ENCODE measurements at places on chromosomes 2 and 18.

DNA sequence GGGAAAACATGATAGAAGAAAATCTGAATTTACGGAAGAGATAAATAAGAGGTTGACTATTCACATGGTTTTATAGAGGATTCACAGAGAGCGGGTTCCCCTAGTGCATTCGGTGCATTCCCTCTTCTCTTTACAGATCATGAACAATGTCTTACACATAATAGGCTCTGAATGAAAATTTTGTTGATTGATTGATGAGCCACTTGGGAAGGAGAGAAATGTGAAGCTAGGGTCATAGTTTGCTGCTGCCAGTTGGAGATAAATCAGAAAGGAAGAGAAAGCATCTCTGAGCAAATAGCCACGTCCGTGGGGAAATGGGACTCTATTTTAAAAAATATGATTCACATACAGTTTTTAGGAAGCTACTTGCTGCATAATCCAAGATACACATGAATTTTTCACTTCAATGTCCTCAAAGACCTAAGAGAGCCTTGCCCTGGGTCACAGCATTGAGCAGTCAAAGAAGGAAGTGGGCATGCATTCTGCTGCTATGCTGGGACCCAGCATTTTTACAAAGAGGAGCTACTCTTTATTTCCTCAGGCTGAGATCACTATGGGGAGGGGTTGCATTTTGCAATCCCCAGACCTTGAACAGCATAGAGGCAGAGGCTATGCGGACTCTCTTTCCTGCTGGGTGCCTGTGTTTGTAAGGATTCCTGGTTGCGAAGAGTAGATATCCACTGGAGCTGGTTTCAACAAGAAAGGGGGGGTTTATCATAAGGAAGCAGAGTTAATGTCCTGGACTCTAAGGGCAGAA is 395.3 kb downstream of the TSN start:
- no peak for DNase-seq

GRCh38 chr2:192828947-192829346 is 634.2 kb upstream of the TMEFF2 start:
- DNase-seq = no peak

- DNase-seq = no peak
These were observed 151.7 kb upstream of the ZNF521 start for GRCh38 chr18:25503567-25504081.

DNA sequence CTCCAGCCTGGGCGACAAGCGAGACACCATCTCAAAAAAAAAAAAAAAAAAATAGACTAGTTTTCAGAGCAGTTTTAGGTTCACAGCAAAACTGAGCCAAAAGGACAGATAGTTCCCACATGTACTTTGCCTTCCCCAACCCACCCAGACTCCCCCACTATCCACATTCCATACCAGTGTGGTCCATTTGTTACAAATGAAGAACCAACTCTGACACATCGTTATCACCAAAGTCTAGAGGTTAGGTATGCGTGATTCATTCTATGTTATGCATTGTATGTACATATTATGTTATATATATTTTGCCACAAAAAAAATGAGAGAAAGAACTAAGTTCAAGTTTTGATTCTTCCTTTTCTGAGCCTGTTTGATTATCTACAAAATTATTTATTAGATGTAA is 3.5 kb downstream of the DUSP11 start:
- no peak for DNase-seq

DNA sequence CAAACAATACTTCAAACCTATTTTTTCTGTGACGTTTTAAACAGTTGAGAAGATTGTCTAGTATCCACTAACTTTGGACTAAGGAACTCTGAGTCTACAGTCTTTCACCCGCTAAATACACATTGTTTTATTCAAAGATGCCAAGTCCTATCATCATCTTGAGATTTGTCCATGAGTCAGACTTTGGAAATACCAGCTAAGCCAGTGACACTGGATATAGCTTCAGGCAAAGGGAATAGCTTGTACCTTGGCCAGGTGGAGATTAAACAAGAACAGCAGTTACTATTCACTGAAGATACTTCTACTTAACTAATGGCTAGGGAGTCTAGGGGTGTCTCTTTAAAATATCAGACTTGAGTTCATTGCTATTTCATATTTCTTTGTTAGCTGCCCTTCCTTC is 137.5 kb downstream of the COMMD1 start:
- no peak for DNase-seq

- no peak for DNase-seq
These were observed 13.4 kb upstream of the LRPPRC start for GRCh38 chr2:44009136-44009735.

DNA sequence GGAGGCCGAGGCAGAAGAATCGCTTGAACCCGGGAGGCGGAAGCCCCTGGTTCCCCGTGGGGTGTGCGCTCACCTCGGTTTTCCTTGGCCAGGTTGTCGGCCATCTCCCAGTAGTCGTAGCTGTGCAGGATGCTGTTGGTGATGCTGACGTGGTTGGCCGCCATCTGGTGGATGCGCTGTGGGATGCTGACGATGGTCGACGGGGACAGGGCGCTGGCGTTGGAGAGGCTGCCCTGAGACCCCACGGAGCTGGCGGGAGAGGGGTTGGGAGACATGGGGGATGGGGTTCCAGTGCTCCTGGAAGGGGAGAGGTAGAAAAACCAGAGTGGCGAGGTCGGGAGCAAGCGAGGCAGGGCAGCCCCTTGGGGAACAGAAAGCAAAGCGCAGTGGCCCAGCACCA is 64.4 kb upstream of the REV1 start:
- no peak for DNase-seq

All from activated T-helper 1 cell treated with anti-CD3 and anti-CD28 coated beads, Interleukin-2, amount 50 U/mL, for 16 hours (primary cell).